ENCODE measurements at places on chromosomes 7 and 10.

- DNase-seq = no peak
Observed at GRCh38 chr7:146781352-146782116, 664.9 kb downstream of the CNTNAP2 start.

GRCh38 chr10:94069884-94070283 is 76.2 kb downstream of the PLCE1 start:
- DNase-seq = no peak

DNA sequence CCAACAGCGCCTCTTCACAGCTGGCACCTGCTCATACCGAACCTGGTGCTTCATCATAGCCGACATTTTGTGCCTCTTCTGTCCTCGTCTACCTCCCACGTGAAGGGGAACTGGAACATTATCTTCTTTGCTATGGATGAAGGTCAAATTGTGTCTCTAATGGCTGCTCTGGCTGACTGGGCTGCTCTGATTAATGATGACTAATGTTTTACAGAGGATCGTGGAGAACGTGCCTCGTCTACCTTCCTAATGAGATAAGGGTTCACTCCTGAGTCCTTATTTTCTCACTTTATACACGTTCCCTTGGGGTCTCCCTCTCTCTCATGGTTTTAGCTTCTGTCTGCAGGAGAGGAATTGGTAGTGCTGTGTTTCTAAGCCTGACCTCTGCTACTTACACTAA is 420.3 kb downstream of the PHTF2 start:
- DNase-seq = no peak

- no peak for DNase-seq
Observed at GRCh38 chr10:126196281-126196680, 192.0 kb downstream of the ADAM12 start.

- peak; percentile 22 for DNase-seq
Observed at GRCh38 chr10:65931291-65932070, 994.4 kb upstream of the LRRTM3 start.

All from muscle of back (tissue), 13 donors.